MG63 (cell line): ENCODE measurements at places on chromosomes 5 and 9. TPM values are rescaled to one million over a fixed set of nuclear protein-coding genes. Genes with fewer than 3 reads are reported as not detected.

DNA sequence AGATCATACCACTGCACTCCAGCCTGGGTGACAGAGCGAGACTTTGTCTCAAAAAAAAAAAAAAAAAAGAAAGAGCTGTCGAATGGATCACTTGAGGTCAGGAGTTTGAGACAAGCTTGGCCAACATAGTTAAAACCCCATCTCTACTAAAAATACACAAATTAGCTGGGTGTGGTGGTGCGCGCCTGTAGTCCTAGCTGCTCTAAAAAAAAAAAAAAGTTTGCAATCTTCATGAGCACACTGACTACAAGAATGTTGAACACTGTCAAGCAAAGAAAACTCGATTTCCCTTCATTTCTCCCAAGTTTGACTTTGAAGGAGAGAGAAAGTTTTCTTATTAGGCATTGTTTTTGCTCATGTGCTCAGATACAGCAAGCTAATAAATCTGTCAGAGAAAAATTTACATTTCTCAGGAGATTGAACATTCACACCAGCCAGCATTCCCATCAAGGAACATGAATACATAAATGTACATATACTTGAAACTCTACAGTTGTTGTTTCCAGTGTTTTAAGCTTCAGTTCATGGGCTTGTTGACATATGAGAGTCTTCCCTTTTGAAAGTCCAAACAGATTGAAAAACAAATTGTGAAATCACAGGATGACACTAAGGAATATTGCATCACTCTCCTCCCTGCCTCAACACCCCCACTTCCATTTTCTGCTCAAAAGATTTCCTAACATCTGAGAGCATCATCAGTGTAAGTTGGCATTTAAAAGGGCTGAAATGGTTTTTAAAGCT, 81.8 kb downstream of the ARRDC3 start:
- DNase-seq = no peak

- no peak for DNase-seq
Measured at GRCh38 chr5:174624733-174625522, 99.5 kb upstream of the MSX2 start.

- DNase-seq = no peak
Measured at GRCh38 chr5:14400611-14401010, 181.0 kb upstream of the OTULINL start.

DNA sequence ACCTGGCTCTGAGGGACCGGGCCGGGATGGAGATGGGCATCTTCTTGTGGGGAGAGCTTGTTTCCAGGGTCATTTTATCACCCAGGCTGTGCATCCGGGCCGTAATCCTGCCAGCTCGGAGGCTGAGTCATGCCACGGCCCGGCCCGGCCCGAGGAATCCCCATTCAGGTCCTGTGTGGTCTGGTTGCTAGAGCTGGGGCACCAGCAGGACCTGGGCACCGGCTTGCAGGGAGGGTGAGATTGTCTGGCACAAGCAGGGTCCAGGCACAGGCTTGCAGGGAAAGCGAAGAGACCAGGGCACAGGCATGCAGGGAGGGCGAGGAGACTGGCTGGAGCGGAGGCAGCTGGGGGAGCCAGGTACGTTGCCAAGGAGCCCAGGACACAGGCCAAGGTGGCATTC, 106.8 kb downstream of the RXRA start:
- peak; percentile 74 for DNase-seq

DNA sequence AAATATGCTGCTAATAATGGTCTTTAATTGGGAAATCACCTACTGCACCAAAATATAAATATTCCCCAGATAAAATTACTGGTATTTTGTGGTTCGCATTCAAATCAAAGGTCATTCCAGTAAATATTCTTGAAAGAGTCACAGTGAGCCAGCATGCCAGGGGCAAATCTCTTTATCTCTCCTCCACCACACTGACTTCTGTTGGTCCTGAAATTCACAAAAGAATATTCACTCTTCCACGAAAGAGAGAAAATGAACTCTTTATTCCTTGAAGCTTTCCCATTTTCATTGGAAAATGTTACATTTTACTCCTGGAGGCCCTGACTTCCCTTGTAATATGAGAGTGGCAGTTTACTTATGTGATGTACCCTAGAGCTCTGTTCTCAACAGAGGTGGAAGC, 39.7 kb downstream of the ZNF366 start:
- DNase-seq = no peak

DNA sequence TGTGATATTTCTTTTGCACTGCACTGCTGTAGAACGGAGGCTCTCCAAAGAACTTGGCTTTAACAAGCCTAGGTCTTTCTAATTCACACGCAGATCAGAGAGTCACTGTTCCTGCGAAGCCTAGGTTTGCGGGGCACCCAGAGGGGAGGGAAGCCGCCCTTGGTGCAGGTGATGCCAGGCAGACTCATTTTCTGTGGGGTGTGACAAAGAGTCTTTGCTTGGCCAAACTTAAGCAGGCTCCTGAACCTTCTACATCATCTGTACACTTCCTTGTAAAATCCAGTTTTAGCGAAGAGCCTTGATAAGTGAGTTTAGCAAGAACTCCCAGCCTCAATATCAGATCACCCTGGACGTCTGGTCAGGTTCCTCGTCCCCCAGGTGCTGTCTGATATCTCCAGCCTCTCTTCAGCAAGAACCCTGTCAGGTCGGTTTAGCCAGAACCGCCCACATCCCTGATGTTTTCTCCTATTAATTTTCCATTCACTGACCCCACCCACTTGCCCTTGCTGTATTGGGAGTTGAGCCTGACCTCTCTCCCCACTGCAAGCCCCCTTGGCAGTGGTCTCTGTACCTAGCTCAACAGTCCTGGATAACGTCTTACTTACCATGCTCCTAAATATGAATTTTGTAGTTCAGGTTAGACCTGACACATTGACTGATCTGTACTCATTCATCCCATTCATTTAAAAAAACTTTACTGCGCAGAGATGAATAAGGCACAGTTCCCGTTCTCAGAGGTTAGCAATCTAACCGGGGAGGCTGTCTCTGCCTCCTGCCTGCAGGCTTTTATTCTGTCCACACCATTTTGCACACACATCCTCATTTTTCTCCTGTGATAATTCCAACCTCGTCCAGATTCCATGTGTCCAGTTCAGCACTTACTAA, 880 bp upstream of the UBAC1 start:
- DNase-seq = no peak

DNA sequence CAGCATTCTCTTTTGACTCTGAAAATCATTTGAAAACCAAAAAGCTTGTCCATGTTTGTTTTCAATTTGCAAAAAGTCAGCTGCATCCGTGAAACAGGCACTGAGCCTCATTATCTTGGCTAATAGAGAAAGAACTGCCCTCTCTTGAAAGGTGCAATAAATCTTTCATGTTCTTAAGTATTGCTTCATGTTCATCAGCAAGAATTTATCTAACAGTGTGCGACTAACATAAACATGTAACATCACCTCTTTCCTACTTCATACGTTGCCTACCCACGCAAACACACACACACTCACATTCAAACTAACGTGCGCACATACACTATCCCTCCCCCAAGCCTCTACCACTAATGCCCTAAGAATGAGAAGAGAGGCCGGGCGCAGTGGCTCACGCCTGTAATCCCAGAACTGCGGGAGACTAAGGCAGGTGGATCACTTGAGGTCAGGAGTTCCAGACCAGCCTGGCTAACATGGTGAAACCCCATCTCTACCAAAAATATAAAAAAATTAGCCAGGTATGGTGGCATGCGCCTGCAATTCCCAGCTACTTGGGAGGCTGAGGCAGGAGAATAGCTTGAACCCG, 629.7 kb upstream of the ZNF608 start:
- no peak for DNase-seq

DNA sequence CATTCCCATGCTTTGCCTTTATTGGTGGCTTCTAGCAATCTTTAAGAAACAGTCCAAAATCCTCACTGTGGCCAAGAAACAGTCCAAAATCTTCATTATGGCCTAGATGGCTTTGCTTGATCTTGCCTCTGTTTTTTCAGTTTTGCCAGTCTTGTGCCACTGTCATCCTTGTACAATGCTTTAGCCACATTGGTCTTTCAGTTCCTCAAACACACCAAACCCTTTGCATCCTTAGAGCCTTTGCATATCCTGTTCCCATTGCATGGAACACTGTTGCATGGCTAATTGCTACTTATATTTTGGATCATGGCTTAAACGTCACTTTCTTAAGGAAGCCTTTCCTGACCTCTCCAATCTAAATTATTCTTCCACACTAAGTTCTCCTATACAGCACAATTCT, 22.1 kb downstream of the MRRF start:
- no peak for DNase-seq

DNA sequence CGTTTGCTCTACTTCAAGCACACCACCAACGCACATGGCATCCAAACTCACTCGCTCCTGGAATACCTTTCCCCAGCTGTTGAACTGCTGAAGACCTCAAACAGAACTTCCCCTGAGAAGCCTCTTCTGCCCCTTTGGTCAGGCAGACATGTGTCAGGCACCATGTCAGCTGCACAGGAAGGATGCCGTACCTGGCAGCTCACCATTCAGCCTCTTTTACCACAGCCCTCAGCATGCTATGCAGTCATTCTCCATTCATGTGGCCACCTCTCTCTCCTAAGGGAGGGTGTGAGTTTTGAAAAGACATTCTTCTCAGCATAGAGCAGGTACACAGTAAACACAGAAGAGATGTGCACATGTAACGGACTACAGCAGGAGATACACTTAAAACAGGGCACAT, 14.2 kb downstream of the IL4 start:
- DNase-seq = no peak

GRCh38 chr9:15077946-15078729, 167.9 kb upstream of the FREM1 start:
- DNase-seq = no peak

DNA sequence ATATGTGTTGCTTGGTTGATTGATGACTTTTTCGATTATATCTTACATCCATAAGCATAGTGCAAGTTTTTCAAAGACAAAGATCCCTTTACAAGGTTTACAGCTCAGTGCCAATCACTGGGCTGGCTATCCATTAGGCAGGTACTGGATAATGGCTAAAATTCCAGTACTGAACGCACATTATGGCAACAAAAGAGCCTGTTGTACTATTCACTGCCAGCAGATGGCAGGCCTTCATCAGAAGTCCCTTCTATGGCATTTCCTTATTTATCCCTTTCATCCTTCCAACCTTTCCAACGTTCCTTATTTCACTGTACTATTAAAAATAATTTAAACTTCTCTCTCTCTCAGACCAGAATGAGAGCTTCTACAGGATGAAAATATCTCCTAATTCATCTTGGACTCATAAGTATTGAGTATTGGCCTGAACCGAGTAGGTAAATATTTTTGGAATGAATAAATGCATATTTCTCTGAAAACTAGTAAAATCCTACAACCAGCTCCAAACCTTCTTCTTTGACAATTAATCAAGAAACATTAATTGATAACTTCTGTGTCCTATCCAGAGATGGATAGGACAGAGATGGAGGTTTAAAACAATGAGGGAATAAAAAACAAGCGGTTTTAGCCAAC, 6.7 kb upstream of the WNT8A start:
- DNase-seq = peak; percentile 51

Gene ANXA1
- total RNA-seq = 531 and 667 TPM in 2 replicates

Gene CBY3
- not detected in 2 replicates for total RNA-seq

Gene DIPK1B
- 11.5 and 13.3 TPM in 2 replicates for total RNA-seq
